Progenitor cell of endocrine pancreas (in vitro differentiated cells): ENCODE measurements at places on chromosomes 13 and 19. TPM values are rescaled to one million over a fixed set of nuclear protein-coding genes. Genes with fewer than 3 reads are reported as not detected.
A peak's percentile ranks its signal among the peaks of the same experiment; 100 is the strongest.

- DNase-seq = no peak
Measured at GRCh38 chr19:56642711-56643459, at the start of gene SMIM17. SMIM17 (plus strand) TSS chr19:56643159; CDS start chr19:56645668, 2,509 bp downstream.

DNA sequence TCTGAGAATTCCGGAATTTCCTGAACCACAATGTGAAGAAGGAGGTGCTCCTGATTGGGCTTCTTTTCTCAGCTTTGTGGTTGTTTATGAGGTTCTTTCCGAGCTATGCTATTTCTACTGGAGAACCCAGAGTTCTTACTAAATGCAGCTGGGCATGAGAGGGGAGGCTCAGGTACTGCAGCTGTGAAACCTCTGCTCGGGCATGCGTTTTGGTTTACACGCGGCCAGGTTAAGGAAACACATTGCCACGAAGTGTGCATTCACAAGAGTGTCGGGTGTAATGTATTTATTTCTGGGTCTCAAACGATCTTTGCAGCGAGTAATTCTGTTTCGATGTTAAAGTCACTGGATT, 661 bp upstream of the MIR17HG start:
- peak; percentile 11 for DNase-seq

DNA sequence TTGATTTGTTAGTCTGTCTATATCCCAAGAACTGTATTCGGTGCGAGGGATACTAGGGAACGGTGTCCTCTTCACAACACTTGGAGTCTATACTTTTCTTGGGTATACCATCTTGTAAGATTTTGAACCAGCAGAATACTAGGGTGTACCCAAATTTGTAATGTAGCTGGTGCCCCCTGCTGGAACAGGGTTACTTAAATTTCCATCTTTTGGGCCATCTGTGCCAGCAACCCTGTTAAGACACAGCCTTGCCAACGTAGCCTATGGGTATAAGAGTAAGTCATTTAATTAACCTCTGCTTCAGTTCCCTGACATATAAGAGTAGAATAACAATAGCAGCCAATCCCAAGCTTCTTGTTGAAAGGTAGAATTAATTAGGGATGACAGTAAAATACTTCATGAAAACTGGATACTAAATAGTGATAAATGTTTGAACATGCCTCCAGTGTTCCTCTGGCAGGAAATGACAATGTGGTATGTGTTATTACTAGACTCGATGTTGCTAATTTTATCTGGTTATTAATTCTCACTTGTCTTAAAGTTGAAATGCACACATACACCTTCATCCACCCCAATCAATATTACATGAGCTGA, 607.6 kb downstream of the FGF9 start:
- peak; percentile 16 for DNase-seq

- no peak for DNase-seq
Measured at GRCh38 chr19:38657633-38658222, 10.3 kb downstream of the ACTN4 start.

- no peak for DNase-seq
Measured at GRCh38 chr13:102708991-102709390, 14.1 kb upstream of the METTL21C start.

- no peak for DNase-seq
Measured at GRCh38 chr19:13037731-13038130, 42.5 kb downstream of the NFIX start.

- DNase-seq = no peak
Measured at GRCh38 chr13:71602344-71602743, 264.7 kb downstream of the DACH1 start.

Gene NCAN
- 0.17 and 0.36 TPM in 2 replicates for total RNA-seq

Gene PLIN4
- 0.93 and 1.3 TPM in 2 replicates for total RNA-seq

DNA sequence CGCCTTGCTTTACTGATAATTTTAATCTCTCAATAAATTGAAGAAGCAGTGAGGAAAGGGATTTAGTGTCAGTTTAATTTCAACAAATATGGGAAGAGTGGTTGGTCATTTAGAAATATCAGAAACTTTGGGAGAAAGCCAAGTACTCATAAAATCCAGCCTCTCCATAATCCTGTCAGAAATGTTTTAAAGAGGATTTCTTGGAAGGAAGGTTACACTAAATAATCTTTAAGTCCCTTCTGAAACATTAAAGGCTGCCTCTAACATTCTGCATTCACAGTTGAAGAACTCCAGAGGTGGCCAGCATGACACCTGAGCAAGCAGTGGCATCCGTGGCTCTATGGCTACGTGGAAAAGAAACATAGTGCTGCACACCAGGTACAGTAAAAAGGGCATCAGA, 378.5 kb downstream of the ENOX1 start:
- DNase-seq = no peak

DNA sequence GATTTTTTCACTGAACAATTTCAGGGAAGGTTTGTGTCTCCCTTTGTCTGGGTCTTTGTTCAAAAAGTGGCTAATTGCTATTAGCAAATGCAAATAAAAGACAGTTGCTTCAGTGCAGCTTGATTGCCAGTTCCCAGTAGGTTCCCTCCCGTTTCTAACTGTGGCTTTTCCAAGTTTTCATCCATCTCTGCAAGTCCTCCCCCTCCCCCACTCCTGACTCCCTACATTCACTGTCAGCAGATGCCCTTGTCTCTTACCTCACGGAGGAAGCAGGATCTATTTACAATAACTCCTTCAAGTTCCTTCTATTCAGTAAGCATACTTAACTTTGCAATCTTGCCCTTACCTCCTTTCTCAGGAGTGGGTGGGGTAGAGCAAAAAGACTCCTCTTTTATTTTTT, 55.4 kb upstream of the SCEL start:
- DNase-seq = no peak
